ENCODE measurements at places on chromosomes 13 and 19.

DNA sequence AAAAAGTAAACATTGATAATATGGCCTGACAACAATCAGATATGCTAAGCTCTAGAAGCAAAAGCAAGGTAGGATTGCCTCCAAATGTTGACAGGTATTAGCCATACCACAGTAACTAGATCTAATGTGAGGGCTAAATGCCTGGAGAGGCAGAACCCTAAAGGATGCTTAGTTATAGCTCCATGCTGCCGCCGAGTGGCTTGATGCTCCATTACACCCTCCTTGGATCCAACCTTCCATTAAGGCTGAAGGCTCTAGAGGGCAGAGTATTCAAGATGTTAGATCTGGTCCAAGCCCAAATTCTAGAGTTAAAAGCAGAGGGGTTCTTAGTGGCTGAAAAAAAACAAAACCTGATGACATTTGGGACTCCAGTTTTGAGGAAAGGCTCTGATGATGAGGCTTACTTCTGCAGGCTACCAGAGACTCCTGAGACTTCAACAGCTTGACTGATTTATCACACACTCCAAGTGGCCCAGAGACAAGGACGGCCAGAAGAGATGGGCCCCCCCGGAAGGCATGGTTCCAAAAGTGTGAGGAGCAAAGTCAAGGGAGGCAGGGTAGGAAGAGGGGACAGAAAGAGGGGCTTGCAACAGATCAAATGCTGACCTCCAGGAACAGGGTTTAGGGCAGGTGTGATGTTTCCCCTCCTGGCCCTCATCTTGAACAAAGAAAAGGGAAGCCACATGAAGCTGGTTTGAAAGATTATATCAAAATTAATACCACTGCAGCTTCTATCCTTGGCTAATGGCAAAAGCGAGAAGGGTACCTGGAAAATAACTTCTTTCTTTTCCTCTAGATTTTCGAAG, 21.9 kb upstream of the CPB2 start:
- DNase-seq, result peak; percentile 30

DNA sequence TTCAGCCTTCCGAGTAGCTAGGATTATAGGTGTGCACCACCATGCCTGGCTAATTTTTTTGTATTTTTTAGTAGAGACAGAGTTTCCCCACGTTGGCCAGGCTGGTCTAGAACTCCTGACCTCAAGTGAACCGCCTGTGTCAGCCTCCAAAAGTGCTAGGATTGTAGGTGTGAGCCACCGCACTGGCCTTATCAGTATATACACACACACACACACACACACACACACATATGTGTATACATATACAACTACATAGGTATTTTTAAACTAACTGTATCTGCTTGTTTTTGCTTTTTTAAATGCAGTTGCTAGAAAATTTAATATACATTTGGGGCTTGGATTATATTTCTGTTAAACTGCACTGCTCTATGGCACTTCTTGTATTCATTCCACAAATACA, 3.1 kb downstream of the CARD8 start:
- no peak for DNase-seq

DNA sequence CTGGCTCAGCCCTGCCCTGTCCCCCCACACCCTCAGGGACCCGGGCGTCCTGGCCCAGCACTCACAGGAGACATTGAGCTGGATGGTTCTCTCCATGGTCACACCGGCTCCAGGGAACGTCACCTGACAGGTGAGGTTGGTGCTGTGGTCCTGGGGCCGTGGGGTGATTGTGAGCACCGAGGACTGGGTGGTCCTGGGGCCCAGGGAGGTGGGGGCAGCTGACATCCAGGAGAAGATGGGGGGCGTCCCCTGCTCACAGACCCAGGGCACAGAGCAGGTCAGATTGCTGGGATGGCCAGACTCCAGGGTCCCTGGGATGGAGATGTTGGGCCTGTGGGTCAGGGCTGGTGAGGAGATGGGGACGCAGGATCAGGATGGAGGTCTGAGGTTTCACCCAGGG, 854 bp downstream of the SIGLEC6 start:
- DNase-seq, result no peak

DNA sequence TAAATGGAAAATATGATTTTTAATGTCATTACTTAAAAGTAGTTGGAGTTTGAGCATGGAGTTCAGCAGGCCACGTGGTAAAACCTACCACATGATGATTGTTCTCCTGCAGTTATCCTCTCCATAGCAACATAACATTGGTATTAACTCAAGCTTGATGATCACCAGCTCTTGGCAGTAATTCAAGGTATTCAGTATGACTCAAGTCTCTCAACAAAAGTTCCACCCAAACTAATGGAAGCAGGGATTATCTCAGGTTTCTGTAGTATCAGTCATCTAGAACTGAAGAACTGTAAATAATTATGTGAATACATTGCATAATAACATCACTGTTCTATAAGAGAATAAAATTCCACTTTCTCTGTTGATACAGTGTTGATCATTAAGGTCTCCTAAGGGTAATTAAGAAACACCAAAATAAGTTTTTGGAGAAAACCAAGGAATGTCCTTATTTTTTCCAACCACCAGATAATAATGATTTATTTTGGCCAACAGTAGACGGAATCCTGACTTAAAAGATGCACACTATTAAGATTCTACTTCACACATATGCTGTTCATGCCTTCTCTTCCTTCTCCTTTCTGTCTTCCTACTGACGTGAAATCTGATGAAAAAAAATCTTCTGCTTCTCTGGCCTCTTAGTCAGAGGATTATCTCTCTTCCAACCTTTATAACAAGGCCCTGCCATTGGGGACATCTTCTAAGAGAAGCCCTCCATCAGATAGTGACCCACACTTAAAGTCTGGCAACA, 1092.3 kb downstream of the EFNB2 start:
- no peak for DNase-seq

- no peak for DNase-seq
Measured at GRCh38 chr13:111323549-111323948, 3.1 kb downstream of the TEX29 start.

DNA sequence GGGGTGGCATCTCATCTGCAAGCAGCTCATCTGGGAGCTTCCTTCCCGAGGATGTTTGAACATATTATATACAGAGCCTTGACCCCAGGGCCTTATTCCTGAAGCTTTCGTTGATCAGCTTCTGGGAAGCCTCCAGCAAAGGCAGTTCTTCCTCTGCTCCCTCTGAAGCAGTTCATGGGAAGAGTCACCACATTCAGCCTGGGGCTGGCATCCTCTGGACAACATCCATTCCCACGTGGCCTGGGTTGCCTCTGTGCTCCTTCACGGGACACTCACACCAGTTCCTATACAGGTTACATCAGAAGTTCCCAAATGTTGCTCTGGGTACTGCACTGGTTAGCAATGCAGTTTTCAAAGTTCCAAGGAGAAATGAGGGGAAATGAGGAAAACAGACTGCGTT, 29.6 kb downstream of the COL4A2 start:
- DNase-seq, result no peak
